ENCODE measurements at places on chromosomes 11 and 22.

DNA sequence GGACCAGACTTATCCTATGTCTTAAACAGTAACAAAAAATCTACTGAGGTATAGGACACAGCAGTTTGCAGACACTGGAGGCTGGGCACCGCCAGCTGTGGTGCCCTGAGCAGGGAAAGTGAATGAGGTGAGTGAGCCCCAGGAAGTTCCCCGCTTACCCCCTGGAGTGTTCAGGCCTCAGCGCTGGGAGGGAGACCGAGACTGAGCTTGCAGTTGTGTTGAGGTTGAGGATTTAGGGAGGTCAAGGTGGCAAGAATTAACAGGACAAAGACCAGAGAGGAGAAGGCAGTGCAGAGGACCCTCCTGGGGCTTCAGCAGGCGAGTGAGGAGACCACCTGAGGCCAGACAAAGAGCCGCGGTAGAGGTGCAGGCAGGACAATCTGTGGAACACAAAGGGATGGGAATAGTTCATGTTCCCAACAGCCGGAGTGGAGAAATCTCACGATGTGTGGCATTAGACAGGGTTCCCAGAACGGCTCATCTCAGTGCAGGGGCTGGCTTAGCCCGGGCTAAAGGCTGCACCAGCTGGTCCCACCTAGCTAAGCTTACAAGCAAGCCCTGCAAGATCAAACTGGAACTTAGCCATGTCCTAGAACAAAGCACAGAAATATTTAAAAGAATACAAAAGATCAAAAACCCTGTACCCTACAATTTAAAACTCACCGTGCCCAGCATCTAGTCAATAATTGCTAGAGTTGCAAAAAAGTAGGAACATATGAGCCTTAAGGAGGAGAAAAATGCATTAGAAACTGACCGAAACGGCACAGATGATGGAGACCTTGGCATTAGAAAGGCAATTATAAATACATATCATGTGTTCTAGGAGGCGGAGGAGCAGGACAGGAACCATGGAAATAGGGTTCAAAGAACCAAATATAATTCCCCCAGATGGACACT, 47.4 kb upstream of the PITPNB start:
- DNase-seq, result no peak

- no peak for DNase-seq
Measured at GRCh38 chr11:62444835-62445234, 26.0 kb downstream of the SCGB1A1 start.

- DNase-seq, result no peak
Measured at GRCh38 chr11:68685656-68686380, 1.5 kb downstream of the GAL start.

- DNase-seq, result no peak
Measured at GRCh38 chr11:44912270-44912987, 38.3 kb downstream of the TP53I11 start.

- no peak for DNase-seq
Measured at GRCh38 chr11:94956963-94957362, 16.4 kb downstream of the CWC15 start.
